WTC11 (cell line): ENCODE measurements at places on chromosomes 11 and 22.
A peak's percentile ranks its signal among the peaks of the same experiment; 100 is the strongest.

GRCh38 chr22:38314051-38314932, 2.9 kb downstream of the CSNK1E start:
- H3K4me3 ChIP-seq = peak overlapping the region; percentile 94
- H3K27ac ChIP-seq = peak overlapping the region; percentile 92
- peaks cover 77% of the 10 kb centered on the region for H3K4me1 ChIP-seq
- peaks cover 50% of the 10 kb centered on the region for H3K36me3 ChIP-seq
- no peak for DNase-seq

- H3K36me3 ChIP-seq = peaks cover 4% of the 10 kb centered on the region; the same call in 1 of the 2 replicates
- DNase-seq = no peak
- no peak overlapping the region; the same call in 1 of the 2 replicates for H3K27ac ChIP-seq
- H3K4me1 ChIP-seq = peaks cover 11% of the 10 kb centered on the region
Measured at GRCh38 chr11:107957109-107957588, 28.9 kb downstream of the RAB39A start.

DNA sequence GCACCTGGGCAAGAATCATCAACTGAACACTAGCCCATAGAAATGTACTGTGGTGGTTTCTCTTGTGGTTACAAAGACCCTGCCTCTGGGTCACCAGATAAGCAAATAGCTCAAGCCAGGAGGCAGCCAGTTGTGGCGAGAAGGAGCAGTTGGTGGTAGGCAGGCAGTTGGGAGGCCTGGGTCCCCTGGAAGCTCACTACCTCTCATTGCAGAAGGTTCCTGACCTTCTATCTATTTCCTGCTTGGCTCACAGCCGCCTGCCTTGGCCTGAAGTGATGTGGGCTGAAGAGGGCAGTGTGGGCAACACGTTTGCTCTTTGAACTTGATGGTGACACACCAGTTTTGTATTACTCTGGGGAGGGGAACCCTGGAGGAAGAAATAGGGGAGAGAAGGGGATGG, 34.7 kb downstream of the NECTIN1 start:
- H3K36me3 ChIP-seq = no peaks in the 10 kb centered on the region
- H3K4me3 ChIP-seq = no peak overlapping the region
- no peak for DNase-seq
- H3K4me1 ChIP-seq = peaks cover 76% of the 10 kb centered on the region
- no peaks in the 10 kb centered on the region for H3K27me3 ChIP-seq

- peaks cover 53% of the 10 kb centered on the region for H3K4me1 ChIP-seq
- no peak overlapping the region for H3K27ac ChIP-seq
- no peak overlapping the region for H3K4me3 ChIP-seq
- no peak for DNase-seq
Measured at GRCh38 chr11:108873310-108873709, 208.4 kb downstream of the DDX10 start.

- H3K36me3 ChIP-seq = peaks cover 7% of the 10 kb centered on the region
- H3K4me3 ChIP-seq = no peak overlapping the region
- DNase-seq = no peak
- no peak overlapping the region for H3K27ac ChIP-seq
- H3K27me3 ChIP-seq = no peaks in the 10 kb centered on the region
- peaks cover 13% of the 10 kb centered on the region for H3K4me1 ChIP-seq
Measured at GRCh38 chr11:13052130-13052571, 43.0 kb downstream of the RASSF10 start.

- peak; percentile 90 for DNase-seq
- peaks cover 13% of the 10 kb centered on the region for H3K4me1 ChIP-seq
- peak overlapping the region; percentile 70 for H3K4me3 ChIP-seq
- no peak overlapping the region for H3K27ac ChIP-seq
Measured at GRCh38 chr11:76152086-76152681, 54.1 kb downstream of the WNT11 start.

GRCh38 chr22:49907807-49908206, 10.4 kb downstream of the ALG12 start:
- no peak for DNase-seq
- peak overlapping the region; percentile 44; the same call in 1 of the 2 replicates for H3K27ac ChIP-seq
- H3K4me1 ChIP-seq = no peaks in the 10 kb centered on the region
- H3K27me3 ChIP-seq = no peaks in the 10 kb centered on the region
- no peak overlapping the region for H3K4me3 ChIP-seq

DNA sequence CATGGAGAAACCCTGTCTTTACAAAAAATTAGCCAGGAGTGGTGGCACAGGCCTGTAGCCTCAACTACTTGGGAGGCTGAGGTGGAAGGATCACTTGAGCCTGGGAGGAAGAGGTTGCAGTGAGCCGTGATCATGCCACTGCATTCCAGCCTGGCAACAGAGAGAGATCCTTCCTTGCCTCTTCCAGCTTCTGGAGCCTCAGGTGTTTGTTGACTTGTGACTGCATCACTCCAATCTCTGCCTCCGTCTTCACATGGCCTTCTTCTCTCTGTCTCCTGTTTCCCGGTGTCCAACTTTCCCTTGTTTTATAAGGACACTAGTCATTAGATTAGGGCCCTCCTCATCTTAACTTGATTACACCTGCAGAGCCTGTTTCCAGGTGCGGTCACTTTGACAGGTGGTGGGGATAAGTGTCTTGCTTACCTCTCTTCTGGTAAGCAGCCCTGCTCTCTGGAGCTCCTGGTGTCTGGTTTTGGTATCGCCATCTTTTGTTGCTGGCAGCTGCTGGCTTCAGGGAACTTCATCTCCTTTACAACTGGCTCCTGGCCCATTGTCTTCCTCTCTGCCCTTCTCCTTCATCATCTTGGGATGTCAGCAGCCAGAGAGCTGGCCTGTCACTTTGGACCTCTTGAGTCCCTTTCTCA, 8.2 kb upstream of the USP2 start:
- H3K4me1 ChIP-seq = peaks cover under 1% of the 10 kb centered on the region
- DNase-seq = peak; percentile 79
- no peaks in the 10 kb centered on the region for H3K36me3 ChIP-seq
- no peak overlapping the region for H3K4me3 ChIP-seq
- no peak overlapping the region for H3K27ac ChIP-seq
- no peaks in the 10 kb centered on the region for H3K27me3 ChIP-seq

DNA sequence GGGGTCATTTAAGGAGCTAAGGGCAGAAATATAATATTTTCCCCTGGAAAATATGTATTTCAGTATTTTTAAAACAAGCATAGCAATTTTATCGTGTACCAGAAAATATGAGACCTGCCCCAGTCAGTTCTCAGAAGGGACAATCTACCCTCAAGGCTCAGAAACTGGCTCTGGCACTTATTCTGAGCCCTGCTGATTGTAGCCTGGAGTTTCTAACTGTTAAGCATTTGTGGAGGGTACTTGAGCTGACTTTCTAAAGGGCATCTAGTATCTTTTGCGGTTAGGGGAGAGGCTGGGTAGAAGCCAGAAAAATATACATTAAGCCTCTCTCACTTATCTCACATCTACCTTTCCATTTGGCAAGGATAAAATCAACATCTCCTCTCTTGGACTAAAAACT, 71.3 kb upstream of the FSHB start:
- DNase-seq = no peak
- peaks cover 4% of the 10 kb centered on the region; the same call in 1 of the 2 replicates for H3K27me3 ChIP-seq
- no peaks in the 10 kb centered on the region for H3K4me1 ChIP-seq

GRCh38 chr22:29375398-29376076, 12.8 kb downstream of the AP1B1 start:
- H3K27me3 ChIP-seq = no peaks in the 10 kb centered on the region
- H3K4me1 ChIP-seq = peaks cover 13% of the 10 kb centered on the region
- no peak overlapping the region for H3K4me3 ChIP-seq
- H3K27ac ChIP-seq = peak overlapping the region; percentile 87
- no peak for DNase-seq
- peaks cover 16% of the 10 kb centered on the region for H3K36me3 ChIP-seq

DNA sequence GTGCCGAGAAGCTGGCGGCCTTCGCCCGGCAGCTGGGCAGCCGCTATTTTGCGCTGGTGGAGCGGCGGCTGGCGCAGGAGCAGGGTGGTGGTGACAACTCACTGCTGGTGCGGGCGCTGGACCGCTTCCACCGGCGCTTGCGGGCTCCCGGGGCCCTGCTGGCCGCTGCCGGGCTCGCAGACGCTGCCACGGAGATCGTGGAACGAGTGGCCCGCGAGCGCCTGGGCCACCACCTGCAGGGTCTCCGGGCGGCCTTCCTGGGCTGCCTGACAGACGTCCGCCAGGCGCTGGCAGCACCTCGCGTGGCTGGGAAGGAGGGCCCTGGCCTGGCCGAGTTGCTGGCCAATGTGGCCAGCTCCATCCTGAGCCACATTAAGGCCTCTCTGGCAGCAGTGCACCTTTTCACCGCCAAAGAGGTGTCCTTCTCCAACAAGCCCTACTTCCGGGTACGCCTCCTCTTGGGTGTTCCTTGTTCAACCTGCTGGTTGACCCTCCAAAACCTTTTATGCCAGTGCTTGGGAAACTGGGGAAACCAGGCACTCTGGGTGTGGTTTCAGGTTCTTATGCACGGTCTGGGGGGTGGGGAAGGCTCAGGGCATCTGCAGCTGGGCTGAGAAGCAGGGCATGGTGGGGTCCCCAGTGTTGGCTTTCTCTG, 3.1 kb upstream of the TM7SF2 start:
- DNase-seq = no peak
- no peaks in the 10 kb centered on the region for H3K27me3 ChIP-seq
- no peak overlapping the region for H3K4me3 ChIP-seq
- H3K4me1 ChIP-seq = peaks cover 13% of the 10 kb centered on the region
- no peak overlapping the region for H3K27ac ChIP-seq
- peaks cover 3% of the 10 kb centered on the region; the same call in 1 of the 2 replicates for H3K36me3 ChIP-seq

DNA sequence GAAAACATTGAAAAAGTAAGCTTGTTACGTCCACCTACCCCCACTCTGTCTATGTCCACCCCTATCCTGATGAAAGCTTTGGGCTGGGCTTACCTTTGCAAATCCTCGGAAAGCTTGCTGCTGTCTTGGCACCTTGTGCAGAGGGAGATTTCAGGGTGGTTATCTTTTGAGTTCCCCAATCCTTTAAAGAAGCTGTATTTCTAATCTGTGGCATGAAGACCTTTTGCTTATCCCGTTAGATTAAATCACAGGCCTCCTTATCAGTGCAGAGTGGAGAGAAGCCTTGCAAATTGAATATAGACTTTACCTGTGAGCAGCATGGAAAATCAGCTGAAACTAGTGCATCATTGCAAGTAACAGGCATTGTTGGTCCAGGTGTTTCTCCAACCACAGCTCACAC, 580.6 kb upstream of the ANO5 start:
- no peak overlapping the region for H3K27ac ChIP-seq
- no peak for DNase-seq
- no peaks in the 10 kb centered on the region for H3K36me3 ChIP-seq
- no peaks in the 10 kb centered on the region for H3K4me1 ChIP-seq
- H3K4me3 ChIP-seq = no peak overlapping the region

DNA sequence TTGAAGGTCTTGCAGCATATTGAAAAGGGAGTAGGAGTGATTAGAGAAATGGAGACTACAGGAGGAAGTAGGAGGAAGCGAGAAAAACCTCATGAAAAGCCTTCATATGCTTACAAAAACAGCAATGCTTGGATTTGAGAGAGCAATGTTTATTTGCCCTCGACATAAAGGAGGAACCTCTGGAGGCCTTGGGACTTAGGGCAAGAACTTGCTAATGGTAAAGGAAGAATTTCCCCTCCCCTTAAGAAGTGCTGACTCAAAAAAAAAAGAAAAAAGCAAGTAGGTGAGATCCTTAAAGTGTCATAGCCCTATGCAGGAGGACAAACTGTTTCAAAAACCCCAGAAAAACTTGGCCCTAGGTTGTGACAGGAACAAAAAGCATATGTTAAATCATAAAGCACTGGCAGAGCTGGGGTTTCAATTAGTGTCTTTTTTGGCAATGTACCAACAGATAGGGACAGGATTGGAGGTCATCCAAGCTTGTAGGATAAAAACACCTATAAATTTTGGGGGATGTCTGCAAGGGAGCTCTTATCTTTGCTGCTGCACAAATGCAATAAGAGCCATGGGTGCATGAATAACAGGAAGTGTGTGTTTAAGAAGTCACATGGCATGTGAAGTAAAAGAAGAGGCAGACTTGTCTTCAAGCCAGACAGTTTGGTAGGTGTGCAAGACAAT, 4.9 kb downstream of the GLYAT start:
- peaks cover 29% of the 10 kb centered on the region for H3K36me3 ChIP-seq
- H3K27ac ChIP-seq = no peak overlapping the region
- no peaks in the 10 kb centered on the region for H3K4me1 ChIP-seq
- peaks cover 13% of the 10 kb centered on the region for H3K27me3 ChIP-seq
